ENCODE measurements at places on chromosomes 6 and 20.

- H3K4me1 ChIP-seq: no peaks in the 10 kb centered on the region
- DNase-seq: no peak
- no peak overlapping the region for H3K27ac ChIP-seq
- no peaks in the 10 kb centered on the region for H3K36me3 ChIP-seq
These were observed 133.6 kb downstream of the SYNE1 start for GRCh38 chr6:152503546-152503945.

DNA sequence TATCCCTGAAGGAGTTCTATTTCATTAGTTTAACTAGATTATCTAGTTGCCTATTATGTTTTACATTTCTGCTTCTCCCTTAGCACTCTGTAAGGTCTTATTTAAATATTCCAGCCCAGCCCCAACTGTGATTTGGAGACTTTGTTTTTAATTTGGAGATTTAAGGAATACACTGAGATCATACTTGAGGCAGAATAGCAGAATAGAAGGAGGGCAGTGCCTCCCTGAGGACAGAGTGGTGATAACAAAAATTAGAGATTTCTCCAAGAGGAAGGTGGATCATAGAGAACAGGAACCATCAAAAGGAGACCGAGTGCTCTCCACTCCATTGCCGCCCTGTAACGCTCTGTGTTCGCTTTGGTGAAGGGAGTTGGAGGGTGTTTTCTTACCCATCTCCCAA, 14.8 kb upstream of the CD164 start:
- no peak overlapping the region for H3K4me3 ChIP-seq
- H3K36me3 ChIP-seq: no peaks in the 10 kb centered on the region
- H3K27ac ChIP-seq: no peak overlapping the region
- H3K27me3 ChIP-seq: no peaks in the 10 kb centered on the region
- no peak for DNase-seq
- no peaks in the 10 kb centered on the region for H3K4me1 ChIP-seq

- DNase-seq: no peak
- peaks cover 3% of the 10 kb centered on the region for H3K4me1 ChIP-seq
- no peaks in the 10 kb centered on the region for H3K27me3 ChIP-seq
These were observed 12.3 kb downstream of the EDEM2 start for GRCh38 chr20:35134880-35135279.

- peak overlapping the region; percentile 38 for H3K27ac ChIP-seq
- no peaks in the 10 kb centered on the region for H3K36me3 ChIP-seq
- H3K4me3 ChIP-seq: peak overlapping the region; percentile 8
- H3K27me3 ChIP-seq: no peaks in the 10 kb centered on the region
These were observed 15.9 kb upstream of the FYN start for GRCh38 chr6:111888928-111889695.

GRCh38 chr6:27893836-27894807, 18.1 kb downstream of the OR2B2 start:
- peaks cover 40% of the 10 kb centered on the region for H3K27me3 ChIP-seq
- no peaks in the 10 kb centered on the region for H3K4me1 ChIP-seq
- DNase-seq: peak; percentile 84
- H3K27ac ChIP-seq: peak overlapping the region; percentile 93
- peak overlapping the region; percentile 68 for H3K4me3 ChIP-seq
- no peaks in the 10 kb centered on the region for H3K36me3 ChIP-seq

DNA sequence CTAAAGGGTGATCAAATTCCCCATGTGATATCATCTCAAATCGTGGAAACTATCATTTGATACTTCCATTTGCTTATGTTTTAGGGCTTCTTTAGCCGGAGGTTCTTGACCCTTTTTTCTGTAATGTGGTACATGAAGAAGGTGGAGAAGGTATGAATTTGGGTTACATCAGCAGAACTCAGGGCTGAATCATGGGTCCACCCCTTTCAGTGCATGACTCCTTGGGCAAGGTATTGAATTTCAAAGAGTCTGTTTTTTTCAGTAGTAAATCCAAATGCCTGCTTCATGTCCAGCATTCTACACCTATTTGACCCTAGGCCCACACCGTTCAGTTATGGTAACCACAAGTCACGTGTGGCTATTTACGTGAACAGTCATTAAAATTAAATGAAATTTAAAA, 30.6 kb upstream of the QKI start:
- H3K4me1 ChIP-seq: no peaks in the 10 kb centered on the region
- no peaks in the 10 kb centered on the region for H3K27me3 ChIP-seq
- no peak overlapping the region for H3K4me3 ChIP-seq
- no peak for DNase-seq
- H3K36me3 ChIP-seq: no peaks in the 10 kb centered on the region

- H3K27ac ChIP-seq: no peak overlapping the region
- H3K36me3 ChIP-seq: no peaks in the 10 kb centered on the region
- no peaks in the 10 kb centered on the region for H3K4me1 ChIP-seq
- no peak for DNase-seq
- H3K27me3 ChIP-seq: no peaks in the 10 kb centered on the region
These were observed 408.4 kb downstream of the PKHD1 start for GRCh38 chr6:51678905-51679620.

DNA sequence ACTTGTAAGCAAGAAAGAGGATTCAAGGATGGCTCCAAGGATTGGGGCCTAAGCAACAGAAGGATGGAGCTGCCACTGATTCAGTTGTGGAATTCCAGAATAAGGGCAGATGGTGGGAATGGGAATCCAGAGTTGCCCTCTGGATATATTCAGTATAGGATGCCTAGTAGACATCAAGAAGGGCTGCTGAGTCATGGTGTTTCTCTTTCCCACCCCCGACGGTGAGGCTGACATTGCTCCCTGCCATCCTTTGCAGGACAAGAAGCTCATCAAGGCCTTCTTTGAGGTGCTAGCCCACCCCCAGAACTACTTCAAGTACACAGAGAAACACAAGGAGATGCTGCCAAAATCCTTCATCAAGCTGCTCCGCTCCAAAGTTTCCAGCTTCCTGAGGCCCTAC, 11.2 kb upstream of the ZNF76 start:
- H3K4me1 ChIP-seq: no peaks in the 10 kb centered on the region
- H3K36me3 ChIP-seq: no peaks in the 10 kb centered on the region
- no peak for DNase-seq
- H3K4me3 ChIP-seq: no peak overlapping the region
- H3K27me3 ChIP-seq: no peaks in the 10 kb centered on the region

GRCh38 chr6:30071081-30071818, 4.3 kb downstream of the PPP1R11 start:
- no peak overlapping the region for H3K27ac ChIP-seq
- H3K4me1 ChIP-seq: peaks cover 8% of the 10 kb centered on the region
- no peaks in the 10 kb centered on the region for H3K36me3 ChIP-seq

DNA sequence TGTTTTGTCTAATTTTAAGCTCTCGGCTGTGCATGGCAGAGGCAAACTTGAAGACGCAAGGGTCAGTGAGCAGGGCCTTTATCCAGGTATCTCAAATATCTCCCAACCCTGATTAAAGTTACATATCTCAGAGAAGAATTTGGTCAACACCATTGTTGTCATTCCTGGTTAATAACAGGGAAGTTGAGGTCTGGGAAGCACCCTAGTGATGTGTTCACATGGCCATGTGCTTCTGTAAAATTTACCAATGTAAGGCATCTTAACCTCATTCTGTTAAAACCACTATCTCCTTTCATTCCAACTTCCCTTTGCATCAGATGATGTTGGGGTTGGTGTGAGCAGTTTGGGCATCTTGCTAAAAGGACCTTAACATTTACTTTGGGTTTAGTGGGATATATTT, 4.0 kb upstream of the FAM110A start:
- no peak overlapping the region for H3K27ac ChIP-seq
- no peaks in the 10 kb centered on the region for H3K27me3 ChIP-seq
- H3K4me3 ChIP-seq: no peak overlapping the region
- DNase-seq: no peak

DNA sequence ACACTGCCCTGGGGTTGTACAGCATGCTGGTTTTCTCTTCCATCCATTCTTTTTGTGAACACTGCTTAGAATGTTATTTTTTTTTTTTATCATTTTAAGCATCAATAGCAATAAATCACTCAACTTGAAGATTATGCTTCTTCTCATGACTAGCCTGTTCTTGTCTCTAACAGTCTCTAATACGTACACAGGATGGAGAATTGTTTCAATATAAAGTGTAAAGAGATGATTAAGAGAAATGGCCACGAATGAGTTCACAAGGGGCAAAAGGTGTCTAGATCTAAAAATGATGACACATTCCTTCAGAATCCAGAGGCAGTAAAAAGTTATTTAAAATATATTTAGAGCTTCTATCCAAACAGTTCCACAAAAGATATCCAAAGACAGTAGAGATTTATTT, 390.2 kb downstream of the HDGFL1 start:
- no peaks in the 10 kb centered on the region for H3K27me3 ChIP-seq
- DNase-seq: no peak
- H3K4me1 ChIP-seq: no peaks in the 10 kb centered on the region
- H3K4me3 ChIP-seq: no peak overlapping the region

DNA sequence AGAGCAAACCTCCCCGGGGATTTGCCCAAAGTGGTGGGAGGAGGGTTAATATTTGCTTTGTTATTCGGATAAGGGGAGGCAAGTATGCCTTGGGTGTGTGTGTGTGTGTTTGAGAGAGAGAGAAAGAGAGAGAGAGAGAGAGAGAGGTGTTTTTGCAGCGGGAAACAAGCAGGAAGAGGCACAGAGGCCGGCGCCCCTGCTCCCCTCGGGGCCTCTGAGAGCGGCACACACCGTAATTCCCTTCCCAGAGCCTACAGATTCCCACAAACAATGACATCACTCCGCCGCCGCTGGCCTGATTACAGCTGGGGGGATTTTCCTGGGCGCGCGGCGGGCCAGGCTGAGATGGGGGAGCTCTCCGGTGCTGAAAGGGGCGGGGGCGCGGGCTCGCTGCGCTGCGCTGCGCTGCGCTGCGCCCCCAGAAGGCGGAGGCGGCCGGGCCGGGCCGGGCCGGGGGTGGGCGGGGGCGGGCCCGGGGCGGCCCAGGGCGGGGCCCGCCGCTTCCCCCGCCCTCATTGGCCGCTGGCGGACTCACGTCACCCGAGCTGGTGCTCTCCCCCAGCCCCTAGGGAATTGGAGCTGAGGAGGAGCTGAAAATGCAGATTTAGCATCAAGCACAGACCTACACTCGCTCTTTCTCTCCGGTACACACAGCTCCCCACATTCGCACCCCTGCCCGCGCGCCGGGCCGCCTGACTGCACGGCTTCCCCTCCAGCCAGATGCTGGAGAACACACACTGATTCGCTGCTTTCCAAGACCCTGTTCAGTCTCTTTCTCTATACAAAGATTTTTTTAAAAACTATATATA, at the start of gene PCSK2:
Gene PCSK2, plus strand, starts transcription at position 631 of the 809 bp plus-strand sequence. CDS start 266 bp downstream, outside the sequence.
- no peaks in the 10 kb centered on the region for H3K27me3 ChIP-seq
- no peak for DNase-seq
- H3K36me3 ChIP-seq: no peaks in the 10 kb centered on the region
- H3K4me1 ChIP-seq: no peaks in the 10 kb centered on the region
- H3K27ac ChIP-seq: no peak within 1 kb of the TSS

DNA sequence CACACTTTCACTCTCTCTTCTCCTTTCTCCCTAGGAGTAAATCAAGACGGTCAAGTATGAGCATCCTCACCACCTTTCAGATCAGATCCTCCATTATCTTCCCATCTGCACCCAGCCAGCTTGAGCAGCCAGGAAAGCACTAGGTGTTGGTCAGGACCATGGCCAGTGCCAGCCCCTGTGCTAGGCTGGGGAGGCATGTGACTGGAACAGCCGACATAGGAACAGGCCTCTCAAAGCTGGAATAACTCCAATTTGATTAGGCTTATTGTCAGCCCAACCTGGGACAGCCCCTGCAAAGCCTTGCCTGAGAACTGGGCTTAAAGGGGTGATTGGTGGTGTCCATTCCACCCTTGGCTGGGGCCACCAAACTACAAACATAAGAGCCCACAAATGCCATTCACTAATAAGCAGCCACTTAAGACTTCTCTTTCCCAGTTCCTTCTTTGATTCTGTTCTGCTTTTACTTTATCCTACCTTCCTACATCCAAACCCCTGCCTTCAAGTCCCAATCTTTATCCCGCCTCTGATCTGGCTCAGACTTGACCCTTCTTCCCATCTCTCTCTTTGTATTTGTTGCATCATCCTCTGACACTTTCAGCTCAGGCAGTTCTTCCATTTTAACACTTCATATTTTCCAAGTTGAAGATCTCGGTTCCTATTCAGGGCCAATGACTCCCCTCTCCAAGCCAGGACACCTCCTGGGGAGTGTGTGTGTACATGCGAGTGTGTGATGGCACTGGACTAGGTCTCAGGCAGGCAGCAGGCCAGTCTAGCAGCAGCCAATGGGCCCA, 4.5 kb upstream of the TREM2 start:
- H3K4me1 ChIP-seq: no peaks in the 10 kb centered on the region
- H3K27ac ChIP-seq: no peak overlapping the region
- no peak for DNase-seq
- no peaks in the 10 kb centered on the region for H3K36me3 ChIP-seq
